Right renal pelvis (tissue), 4 donors: ENCODE measurements at places on chromosomes 16 and 17. TPM values are rescaled to one million over a fixed set of nuclear protein-coding genes. Genes with fewer than 3 reads are reported as not detected.

Gene KCNJ12
- polyA plus RNA-seq: 6.4 TPM

DNA sequence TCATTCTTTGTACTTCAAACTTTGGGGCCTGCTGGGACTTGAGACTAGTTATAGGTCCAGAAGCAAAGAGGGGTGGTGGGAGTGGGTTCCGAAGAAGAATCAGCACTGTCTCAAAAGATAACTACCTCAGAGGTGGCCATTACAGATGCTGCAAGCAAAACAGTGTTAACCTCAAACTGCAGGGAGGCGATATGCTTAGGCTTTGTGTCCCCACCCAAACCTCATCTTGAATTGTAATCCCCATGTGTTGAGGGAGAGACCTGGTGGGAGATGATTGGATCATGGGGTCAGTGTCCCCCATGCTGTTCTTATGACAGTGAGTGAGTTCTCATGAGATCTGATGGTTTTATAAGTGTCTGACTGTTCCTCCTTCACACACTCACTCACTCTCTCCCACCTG lies 545.3 kb downstream of the XYLT1 start:
- DNase-seq: no peak

GRCh38 chr17:82863383-82863940 lies 23.6 kb upstream of the ZNF750 start:
- no peak for DNase-seq

- DNase-seq: no peak
Measured at GRCh38 chr17:56326001-56326359, 172.7 kb downstream of the ANKFN1 start.

- DNase-seq: no peak
Measured at GRCh38 chr16:81514568-81515258, 70.1 kb downstream of the CMIP start.

- DNase-seq: no peak
Measured at GRCh38 chr17:80348551-80349150, 66.3 kb upstream of the ENDOV start.

DNA sequence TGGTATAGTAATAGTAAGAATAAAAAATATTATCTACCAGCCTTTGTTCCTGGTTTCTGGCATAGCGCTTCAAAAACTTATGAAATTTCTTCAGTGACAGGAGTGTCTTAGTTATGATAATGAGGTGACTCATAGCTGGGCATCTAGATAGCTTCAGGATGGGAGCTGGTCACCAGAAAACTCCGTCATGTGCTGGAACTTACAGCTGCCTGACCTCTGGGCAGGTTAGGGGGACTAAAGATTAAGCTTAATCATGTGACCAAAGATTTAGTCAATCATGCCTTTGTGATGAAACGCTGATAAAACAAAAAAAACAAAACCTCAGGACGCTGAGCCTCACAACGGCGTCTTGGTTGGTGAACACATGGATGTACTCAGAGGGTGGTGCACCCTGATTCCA lies 154.2 kb downstream of the MYO1D start:
- DNase-seq: no peak

GRCh38 chr17:17028059-17028877 lies 14.0 kb upstream of the MPRIP start:
- DNase-seq: no peak

Gene GGT6
- polyA plus RNA-seq: 9.3 TPM

Gene SLFN12L
- polyA plus RNA-seq: 0.21 TPM

GRCh38 chr16:77963185-77964044 lies 58.9 kb upstream of the CLEC3A start:
- DNase-seq: no peak

GRCh38 chr17:67385122-67385988 lies 8.3 kb downstream of the PITPNC1 start:
- DNase-seq: no peak

GRCh38 chr17:48002266-48002915 lies 31.5 kb downstream of the CDK5RAP3 start:
- DNase-seq: no peak

- DNase-seq: no peak
Measured at GRCh38 chr16:73949574-73950320, 346.9 kb upstream of the PSMD7 start.

DNA sequence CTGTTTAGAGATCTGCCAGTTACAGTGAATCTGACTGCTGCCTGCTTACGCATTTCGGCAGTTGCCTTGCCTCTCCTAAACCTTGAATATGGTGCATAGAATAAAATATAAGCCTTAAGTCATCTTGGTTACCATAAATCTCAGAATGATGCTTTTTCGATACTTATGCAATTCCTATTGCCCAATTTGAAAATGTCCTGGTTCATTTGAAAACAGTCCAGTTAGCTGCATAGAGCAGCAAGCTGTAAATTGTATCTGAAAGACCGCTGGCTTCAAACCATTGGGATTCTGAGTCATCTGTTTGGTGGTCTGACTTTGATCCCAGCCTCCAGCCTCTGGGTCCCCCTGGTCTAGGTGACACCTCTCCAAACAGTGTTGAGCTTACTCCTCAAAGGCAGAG lies 2.7 kb upstream of the PRKCA start:
- DNase-seq: no peak

GRCh38 chr16:47317465-47318240 lies 143.2 kb downstream of the ITFG1 start:
- DNase-seq: no peak

- no peak for DNase-seq
Measured at GRCh38 chr17:7713782-7714181, 3.8 kb upstream of the DNAH2 start.

DNA sequence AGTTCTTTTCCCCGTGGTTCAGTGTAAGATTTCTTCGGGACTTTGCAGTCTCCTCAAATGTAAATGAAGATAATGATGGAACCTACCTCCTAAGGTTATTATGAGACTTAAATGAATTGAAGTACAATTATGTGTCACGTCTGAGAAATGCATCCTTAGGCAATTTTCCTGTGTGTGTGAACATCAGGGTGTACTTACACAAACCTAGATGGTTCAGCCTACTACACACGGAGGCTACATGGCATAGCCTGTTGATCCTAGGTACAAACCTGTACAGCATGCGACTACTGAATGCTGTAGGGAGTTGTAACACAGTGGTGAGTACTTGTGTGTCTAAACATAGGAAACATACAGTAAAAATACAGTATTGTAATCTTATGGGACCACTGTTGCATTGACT lies 1.1 kb upstream of the FAM20A start:
- DNase-seq: no peak

GRCh38 chr16:2056681-2057407 lies 9.1 kb downstream of the TSC2 start:
- no peak for DNase-seq

DNA sequence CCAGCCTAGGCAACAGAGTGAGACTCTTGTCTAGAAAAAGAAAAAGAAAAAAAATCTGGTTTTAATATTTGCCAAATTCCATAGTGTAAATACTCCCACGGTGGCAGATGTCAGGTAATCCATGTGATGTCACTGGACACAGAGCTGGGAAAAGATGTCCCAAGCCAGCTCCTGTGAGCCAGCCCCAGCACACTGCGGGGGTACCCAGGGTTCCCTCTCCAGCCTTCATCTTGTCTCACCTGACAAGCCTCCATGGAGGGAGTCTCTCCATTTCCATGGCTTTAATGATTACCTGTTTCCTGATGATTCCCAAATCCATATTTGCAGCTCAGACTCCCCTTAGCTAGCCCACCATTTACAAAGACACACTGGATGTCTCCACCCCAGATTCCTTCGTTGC lies 4.6 kb downstream of the CD300LB start:
- no peak for DNase-seq

Gene ENPP7
- polyA plus RNA-seq: 3.5 TPM

Gene ITGAD
- 0.07 TPM for polyA plus RNA-seq

Gene SNX11
- polyA plus RNA-seq: 19.0 TPM

GRCh38 chr16:61128545-61129323 lies 907.5 kb downstream of the CDH8 start:
- DNase-seq: no peak

Gene NGFR
- 5.7 TPM for polyA plus RNA-seq

GRCh38 chr17:28446716-28447395 lies 26.6 kb upstream of the SLC13A2 start:
- DNase-seq: no peak

Gene SMIM5
- polyA plus RNA-seq: 4.0 TPM

DNA sequence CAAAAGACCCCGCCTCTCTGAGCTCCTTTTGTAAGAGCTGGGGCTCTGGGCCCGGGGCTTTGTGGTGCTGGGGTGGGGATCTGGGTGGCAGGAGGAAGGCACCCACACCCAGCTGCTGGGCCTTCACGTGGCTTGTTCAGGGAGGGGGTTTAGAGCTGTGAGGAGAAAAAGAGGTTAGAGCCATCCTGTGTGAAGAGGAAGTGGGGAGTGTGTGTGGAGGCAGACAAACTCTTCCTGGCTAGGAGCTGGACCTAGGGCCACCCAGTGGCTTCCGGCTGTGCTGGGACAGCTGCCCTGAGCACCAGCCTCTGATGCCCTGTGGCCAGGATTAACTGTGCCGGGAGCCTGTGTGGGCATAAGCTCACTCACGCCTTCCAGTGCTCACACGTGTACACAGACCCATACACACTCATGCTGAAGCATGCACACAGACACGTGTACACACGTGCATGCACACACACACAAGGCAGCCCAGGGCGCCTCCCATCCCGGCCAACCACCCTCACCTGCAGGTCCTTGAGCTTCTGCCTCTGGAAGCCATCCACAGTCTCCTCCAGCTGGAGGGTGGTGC lies 7.4 kb downstream of the CIBAR2 start:
- DNase-seq: no peak

Gene CETP
- polyA plus RNA-seq: 13.8 TPM

DNA sequence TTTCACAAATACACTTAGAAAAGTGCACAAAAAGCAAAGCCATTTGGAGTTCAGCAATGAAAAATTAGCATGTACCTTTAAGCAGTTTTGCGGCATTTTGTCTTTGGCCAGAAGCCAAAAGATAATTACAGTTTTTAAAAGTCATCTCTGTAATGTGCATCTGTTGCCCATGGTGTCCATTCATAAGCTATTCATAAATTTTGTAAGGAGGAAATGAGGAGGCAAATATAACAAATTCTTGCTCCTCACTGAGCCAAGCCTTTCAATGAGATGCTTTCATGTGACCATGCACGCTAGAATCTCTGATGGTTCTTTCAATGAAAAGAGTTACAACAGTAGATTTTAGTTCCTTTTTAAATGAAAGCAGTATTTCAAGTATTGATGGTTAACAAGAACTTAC lies 247.1 kb upstream of the MON1B start:
- DNase-seq: no peak

GRCh38 chr17:81898029-81898866 lies 3.8 kb upstream of the NPB start:
- DNase-seq: no peak
